NCI-H510A (cell line): ENCODE measurements at places on chromosomes 5 and 9.

DNA sequence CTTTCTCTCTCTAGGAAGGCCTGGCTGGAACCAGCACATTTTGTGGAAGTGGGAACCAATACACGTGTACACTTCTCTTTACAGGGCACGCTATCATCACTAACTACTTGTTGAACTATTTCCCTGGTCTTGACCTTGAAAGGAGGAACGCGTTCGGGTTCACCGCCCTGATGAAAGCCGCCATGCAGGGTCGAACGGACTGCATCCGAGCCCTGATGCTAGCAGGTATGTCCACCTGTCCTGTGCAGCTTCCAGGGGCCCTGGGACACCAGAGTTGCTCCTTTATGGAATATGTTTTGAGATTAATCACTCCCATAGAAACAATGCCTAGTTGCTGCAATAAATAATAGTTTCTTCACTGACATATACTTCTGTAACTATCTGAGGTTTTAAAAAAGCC is 74.1 kb downstream of the ANKRD33B start:
- no peak for DNase-seq

DNA sequence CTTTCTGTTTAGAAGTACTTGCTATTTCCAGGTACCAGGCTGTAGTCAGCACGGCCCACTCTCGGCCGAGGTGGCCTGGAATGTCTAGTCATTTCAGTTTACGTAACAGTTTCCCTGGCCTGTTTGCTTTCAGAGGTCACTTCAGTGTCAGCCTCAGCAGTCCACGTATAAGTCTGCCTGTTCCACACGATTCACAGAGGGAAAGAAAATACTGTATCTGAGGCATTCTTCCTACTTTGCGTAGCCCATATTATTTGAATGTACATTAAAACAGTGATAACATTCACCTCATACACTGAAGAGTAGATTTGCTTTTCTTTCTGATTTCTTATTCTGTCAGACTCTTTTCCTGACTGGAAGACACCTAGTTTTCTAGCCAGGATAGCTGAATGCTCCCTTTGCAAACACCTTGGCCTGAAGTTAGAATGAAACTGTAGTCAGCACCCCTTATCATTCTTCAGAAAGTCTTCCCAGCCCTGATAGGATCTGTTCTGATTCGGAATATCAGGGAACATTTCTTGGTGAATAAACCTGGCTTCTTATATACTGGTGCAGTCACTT is 140.9 kb downstream of the AOPEP start:
- DNase-seq: peak; percentile 21

- DNase-seq: peak; percentile 7
Measured at GRCh38 chr9:5799314-5799713, 33.6 kb downstream of the ERMP1 start.

- peak; percentile 56 for DNase-seq
Measured at GRCh38 chr9:137406876-137407589, 15.9 kb downstream of the EXD3 start.

- no peak for DNase-seq
Measured at GRCh38 chr5:123438244-123438643, 15.0 kb upstream of the CEP120 start.

DNA sequence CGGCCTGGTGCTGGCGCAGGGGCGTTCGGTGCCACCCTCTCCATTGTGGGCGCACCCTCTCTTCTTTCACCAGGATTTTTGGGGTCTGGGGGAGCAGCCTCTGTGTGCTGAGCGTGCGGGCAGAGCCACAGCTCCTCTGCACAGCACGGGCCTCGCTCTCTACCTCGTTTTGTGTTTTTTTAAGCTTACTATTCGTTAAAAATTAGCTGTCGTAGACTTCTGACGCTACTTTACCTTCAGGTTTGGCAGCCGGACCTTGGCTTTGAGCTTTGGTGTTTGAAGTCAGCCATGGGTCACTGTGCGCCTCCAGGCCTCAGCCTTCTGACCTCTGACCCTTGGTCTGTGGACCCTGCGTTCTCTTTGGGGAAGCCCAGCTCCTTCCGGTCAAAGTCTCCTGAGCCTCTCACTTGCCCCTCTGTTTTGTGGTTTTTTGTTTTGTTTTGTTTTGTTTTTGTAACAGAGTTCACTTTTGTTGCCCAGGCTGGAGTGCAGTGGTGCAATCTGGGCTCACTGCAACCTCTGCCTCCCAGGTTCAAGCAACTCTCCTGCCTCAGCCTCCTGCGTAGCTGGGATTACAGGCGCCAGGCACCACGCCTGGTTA is 88.2 kb upstream of the CACNA1B start:
- DNase-seq: no peak

- no peak for DNase-seq
Measured at GRCh38 chr5:146130440-146131045, 25.2 kb upstream of the PLAC8L1 start.

GRCh38 chr5:133919148-133920136 is 49.0 kb downstream of the C5orf15 start:
- DNase-seq: no peak

DNA sequence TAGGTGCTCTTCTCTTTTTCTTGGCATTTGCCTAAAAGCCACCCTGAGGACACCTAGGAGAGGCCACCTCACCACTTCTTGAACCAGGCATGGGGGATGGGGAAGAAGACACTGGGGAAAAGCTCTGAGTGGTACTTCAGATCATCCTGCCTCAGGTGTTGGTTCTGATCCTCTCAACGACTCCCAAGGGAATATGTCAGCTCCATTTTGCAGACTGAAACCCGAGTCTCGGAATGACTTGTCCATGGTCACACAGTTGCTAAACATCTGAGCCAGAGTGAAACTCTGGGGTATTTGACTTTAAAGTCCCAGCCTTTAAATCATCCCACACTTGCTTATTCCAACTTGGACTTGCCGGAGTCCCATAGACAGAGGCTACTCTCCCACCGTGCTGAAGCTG is 120.6 kb upstream of the GABRP start:
- DNase-seq: no peak

DNA sequence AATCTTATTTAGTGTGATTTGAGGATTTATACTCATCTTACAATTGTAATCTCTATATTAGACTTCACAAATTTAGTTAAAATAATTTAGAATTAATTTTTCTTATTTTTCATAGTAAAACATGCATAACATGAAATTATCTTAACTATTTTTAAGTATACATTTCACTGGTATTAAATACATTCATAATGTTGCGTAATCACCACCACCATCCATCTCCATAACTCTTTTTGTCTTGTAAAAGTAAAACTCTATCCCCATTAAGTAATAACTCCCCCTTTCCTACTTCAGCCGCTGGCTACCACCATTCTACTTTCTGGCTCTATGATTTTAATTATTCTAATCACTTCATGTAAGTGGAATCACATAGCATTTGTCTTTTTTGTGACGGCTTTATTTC is 193.4 kb downstream of the SH3GL2 start:
- no peak for DNase-seq

- no peak for DNase-seq
Measured at GRCh38 chr5:122319897-122320296, 7.9 kb downstream of the SNCAIP start.

DNA sequence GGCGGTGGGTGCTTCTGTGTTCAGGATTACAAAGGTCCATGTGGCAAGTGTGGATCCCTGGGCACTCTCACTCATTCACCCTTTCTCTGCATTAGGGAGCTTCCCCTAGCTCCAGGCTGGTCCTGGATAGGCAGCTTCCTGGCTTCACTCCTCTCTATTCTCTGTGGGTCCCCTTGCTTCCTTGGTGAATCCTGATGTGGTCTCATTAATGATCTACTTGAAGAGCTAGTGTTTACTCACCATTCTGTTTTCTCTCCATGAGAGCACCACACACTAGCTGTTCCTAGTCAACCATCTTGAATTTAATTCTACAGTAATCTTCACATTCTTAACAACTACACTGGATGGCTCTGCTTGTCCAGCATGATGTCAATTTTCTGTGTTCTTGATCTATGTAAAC is 90.0 kb upstream of the PLPPR1 start:
- DNase-seq: no peak

DNA sequence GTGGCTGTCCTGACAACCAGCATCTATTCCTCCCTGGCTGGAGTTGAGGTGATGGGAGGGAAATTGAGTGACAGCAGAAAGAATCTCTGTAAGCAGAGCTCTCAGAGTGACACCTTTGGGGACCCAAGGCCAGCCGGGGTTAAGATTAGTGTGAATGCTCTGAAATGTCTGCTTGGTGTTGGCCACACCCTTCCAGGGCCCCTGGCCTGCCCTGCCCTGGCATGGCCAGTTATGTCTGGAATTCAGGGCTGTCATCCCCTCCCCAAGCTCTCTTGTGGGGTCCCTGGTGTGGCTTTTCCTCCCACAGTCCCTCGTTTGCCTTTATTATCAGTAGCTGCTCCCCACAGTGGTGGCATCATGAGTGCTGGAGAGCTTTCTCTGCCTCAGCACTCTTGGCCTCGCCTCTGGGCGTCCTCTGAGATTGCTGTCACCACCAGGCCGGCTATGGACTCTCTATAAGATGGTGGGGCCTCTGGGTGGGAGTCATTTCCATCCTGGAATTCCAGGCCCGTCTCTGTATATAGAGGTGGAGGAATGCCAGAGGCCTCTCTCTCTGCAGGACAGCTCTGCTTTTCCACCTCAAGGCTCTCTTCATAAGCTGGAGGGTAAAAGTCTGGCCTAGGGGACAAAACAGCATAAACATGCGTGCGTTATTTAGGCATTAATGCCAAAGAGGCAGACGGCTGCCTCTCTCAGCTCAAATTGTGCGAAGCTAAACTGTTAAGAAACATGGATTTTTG is 3.6 kb downstream of the TMEM252 start:
- no peak for DNase-seq

- no peak for DNase-seq
Measured at GRCh38 chr5:123717139-123717538, 205.2 kb downstream of the CSNK1G3 start.
